ENCODE measurements at places on chromosomes 12 and 14.

GRCh38 chr12:130195776-130196175 is 33.5 kb downstream of the FZD10 start:
- no peak for DNase-seq

DNA sequence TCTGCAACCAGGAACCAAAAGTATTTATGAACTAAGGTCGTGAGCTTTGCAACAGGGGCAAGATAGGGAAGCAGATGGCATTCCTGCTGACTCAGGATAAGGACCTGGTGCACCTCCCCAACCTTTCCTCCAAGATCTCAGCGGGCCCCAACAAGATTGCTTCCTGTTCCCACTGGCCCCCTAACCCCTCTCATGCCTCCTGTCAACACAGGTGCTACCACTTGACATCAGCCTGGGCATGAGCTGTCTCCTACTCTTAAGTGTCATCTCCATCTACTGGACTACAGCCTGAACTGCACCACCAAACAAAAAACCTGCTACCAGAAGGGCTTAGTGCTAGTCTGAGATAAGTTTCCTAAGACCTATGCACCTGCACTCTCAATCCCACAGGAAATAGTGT is 32.7 kb downstream of the MED6 start:
- no peak for DNase-seq

GRCh38 chr12:129052373-129052772 is 199.1 kb downstream of the GLT1D1 start:
- no peak for DNase-seq

DNA sequence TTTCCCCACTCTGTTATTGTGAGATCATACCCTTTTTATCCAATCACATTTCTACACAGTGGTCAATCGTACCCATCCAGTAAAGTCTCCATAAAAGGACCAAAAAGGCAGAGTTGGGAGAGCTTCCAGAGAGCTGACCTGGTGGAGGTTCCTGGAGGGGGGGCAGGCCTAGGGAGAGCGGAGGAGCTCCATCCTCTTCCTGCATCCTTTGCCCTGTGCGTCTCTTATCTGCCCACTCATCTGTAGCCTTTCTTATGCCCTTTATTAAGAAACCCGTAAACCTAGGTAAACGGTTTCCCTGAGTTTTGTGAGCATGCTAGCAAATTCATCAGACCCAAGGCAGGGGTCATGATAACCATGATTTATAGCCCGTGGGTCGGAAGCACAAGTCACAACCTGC is 26.2 kb downstream of the EVL start:
- DNase-seq: no peak

GRCh38 chr14:72457641-72458040 is 436.3 kb downstream of the DPF3 start:
- DNase-seq: no peak

GRCh38 chr14:34721129-34721528 is 6.7 kb upstream of the CFL2 start:
- no peak for DNase-seq

DNA sequence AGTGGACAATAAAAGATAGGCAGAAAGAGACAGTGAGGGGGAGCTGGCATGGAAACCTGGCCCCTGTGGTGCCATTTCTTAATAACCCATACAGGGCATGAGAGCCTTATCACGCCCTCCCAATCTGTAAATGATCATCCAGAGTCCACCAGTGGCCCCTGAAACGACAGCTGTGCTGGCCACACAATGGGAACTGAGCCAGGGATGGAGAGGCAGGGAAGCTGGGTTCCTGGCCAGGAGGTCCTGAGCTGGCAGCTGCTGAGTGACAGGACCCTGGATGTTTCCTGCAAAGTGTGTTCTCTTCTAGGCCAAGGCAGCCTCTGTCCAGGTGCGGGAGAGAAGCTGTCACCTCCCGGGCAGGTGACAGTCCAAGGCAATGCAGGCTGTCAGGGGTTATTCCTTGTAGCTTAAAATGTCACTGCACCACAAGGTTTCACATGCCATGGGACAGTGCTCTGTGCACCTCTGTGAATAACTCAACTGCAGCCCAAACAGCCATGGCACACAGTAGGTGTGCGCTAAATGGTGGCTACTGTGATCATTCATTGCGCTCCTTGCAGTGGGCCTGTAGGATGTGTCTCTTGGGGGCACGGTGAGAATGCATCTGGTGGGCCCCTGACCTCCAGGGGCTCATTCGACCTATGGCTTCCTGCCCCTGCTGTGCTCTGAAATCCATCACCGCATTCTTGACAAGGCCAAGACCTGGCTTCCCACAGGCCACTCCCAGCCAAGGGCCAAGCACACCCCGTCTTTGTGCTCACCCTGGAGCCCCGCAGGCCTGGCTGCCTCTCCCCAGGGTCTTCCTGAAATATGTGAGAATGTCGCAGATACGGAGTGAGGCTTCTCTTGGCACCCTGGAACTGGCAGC is 46.3 kb upstream of the BCL11B start:
- DNase-seq: no peak

- no peak for DNase-seq
These were observed 343.2 kb upstream of the TMTC1 start for GRCh38 chr12:30126944-30127343.

GRCh38 chr12:132524405-132524804 is 34.5 kb downstream of the FBRSL1 start:
- DNase-seq: no peak

DNA sequence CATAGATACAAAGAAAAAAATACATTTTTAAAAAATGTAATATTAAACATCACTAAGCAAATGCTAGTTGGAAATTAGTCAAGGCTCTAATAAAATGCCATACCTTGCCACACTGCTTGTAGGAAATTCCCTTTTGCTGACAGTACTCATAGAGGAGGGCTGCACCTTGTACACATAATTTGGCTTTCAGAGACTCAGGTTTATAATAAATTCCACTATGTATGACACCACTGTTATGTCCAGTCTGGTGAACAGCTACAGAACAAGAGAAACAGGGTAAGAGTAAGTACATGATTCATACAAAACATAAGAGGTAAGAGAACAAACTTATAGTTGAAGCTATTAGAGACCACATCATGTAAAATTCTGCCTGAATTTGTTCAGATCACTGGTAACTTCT is 10.1 kb downstream of the L2HGDH start:
- no peak for DNase-seq

DNA sequence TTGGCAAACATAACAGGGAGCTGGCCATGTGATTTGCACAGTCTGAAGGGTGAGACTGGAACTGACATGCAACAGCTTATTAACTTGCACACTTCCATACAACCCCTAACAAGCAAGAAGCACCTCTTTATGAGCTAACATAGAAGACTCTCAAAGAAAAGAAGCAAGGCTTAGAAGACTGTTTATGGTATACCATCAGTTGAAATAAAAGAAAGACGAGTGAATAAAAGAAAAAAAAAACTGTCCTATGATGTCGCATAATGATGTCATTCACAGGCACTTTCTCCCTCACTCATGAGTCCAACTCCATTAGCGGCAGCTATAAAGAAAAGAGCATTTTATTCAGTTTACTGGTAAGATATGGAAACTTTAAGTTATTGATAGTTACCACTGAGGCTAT is 3.3 kb upstream of the MDM1 start:
- DNase-seq: no peak

GRCh38 chr12:67671419-67671818 is 22.9 kb downstream of the DYRK2 start:
- DNase-seq: no peak

DNA sequence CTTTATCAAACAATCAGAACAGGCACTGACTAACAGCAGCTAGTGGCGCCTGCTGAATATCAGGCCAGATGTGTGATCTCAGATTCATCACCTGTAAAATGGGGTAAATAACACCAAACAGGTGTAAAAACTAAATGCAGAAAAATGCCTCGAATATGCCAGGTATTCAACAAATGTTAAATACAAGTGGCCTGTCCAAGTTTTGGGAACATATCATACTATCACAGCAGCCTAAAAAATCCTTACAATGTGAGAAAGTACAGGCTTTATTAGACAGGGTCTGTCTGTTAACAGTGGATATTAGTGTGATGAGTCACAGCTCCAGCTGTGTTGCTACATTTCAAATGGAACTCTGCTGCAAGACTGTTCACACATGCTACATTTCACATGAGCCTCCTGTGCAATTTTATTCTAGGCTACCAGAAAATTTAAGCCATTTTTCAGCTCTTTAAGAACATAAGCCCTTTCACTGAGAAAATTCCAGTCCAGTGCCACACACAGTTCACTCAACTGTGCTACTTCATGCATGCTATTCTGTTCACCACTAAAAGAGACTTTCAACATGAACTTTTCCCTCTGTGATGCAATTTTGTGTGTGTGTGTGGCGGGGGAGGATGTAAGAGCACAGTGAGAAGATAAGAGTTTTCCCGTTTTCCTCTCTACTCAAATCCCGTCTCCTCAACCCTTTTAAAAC is 56.7 kb downstream of the MSRB3 start:
- DNase-seq: no peak

- DNase-seq: no peak
These were observed 167.8 kb downstream of the SLC5A8 start for GRCh38 chr12:101042211-101042610.

GRCh38 chr12:113369391-113369985 is 11.1 kb downstream of the PLBD2 start:
- DNase-seq: no peak

GRCh38 chr12:68403711-68404110 is 71.5 kb upstream of the MDM1 start:
- no peak for DNase-seq

- peak; percentile 53 for DNase-seq
These were observed 2.2 kb upstream of the NFKBIA start for GRCh38 chr14:35406506-35407305.

DNA sequence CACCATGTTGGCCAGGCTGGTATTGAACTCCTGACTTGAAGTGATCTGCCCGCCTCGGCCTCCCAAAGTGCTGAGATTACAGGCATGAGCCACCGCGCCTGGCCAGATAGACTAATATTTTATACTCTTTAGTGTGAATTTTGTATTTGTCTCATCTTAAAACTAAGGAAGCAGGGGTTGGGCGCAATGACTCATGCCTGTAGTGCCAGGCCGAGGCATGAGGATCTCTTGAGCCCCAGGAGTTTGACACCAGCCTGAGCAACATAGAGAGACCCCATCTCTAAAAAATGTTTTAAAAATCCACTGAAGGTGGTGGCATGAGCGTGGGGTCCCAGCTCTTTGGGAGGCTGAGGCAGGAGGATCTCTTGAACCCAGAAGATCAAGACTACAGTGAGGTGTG is 9.0 kb downstream of the DYNC1H1 start:
- no peak for DNase-seq

DNA sequence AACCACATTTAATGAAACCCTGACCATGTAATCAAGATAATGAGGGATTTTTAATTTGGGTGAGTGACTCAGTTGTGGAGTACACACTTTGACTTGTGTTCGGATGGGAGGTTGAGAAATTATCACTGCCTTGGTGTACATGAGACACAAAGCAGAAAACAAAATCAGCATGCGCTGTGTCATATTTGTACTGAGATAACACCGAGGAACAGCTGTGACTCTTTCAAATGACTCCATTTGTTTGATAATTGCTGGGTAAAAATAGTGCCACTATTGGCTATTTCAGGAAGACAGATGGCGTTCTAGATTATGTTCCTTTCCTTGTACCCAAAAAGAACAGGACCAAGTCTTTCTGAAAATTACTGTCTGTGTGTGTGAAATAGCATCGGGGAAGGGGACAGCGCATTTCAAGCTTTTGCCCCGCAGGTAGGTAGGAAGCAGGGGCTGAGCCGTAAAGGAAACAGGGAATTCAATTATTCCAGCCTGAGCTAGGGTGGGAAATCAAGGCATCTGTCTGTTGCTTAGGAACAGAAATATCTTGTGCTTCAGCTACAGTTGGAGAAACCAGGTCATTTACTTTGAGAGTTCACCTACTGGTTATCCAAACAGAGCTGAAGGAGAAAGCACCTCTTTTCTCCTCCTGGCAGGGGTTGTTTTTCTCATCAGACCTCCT is 114.3 kb downstream of the SNAPC1 start:
- no peak for DNase-seq

DNA sequence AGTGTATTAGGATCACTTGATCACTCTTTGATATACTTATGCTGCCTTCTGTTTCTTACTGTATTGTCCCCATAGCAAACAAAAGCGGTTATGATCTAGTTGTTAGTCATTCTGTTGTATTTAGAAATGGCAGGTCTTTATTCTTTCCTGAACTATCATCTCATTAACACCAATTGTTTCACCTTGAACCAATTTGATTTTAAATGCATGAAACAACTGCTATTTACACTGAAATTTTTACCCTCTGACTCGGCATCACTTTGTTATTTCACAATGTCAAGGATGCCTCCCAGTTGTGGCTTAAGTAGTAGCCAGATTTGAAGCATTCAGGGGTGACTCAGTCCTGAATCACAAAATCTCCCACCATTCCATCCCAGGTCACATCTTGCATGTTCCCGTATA is 303.5 kb downstream of the EGLN3 start:
- no peak for DNase-seq

DNA sequence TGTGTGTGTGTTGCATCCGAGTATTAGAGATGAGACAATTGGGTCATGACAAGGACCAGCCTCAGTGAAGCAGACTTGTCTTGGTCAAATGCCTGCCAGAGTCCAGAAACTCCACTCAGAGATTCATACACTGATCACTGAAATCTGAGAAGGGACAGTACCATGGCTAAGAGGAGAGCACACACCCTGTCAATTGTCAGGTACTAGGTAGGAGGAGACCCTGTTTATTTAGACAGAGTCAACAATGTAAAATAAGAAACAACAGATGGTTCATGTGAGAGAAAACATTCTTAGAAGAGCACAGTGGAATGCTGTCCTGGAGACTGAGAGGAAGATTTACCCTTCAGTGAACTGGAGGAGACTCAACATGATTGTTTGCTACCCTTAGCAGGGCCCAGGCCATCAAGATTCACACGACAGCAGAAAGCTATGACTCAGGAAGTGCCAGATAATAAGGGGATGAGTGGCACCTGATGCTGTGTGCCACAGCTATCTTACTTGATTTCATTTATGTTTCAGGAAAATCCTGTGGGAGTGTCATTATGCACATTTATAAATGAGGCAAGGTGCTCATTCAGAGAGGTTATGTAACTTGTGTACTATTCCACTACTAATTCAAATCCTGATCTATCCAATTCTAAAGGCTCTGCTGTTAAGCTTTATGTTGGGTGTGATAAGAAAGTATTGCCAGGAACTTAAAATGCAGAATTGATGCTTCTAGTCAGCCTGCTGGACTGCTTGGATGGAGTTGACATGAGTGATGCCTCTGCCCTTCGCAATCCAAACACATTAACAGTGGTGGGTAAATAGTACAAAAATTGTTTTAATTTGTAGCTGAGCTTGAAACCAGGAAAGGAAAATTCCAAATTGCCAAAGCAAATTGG is 136.6 kb upstream of the NEDD1 start:
- DNase-seq: no peak

- no peak for DNase-seq
These were observed 5.1 kb downstream of the DPPA3 start for GRCh38 chr12:7716381-7716780.

- no peak for DNase-seq
These were observed 12.6 kb upstream of the PRPH start for GRCh38 chr12:49282302-49282701.

DNA sequence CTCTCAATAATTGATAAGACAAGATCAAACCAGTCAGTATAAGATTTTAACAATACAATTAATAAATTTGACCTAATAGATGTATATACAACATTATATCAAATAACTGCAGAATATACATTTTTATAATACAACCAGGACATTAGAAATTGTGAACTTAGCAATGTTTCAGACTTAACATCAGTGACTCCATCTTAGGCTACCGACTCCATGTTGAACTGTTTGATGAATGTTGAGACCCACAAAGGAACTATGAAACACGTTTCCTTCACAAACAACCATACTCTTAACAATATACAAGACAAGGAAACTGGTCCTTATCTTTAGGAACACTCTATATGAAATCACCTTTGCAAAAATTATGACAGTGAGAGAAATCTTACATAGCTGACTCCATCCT is 13.9 kb upstream of the LALBA start:
- DNase-seq: no peak

GRCh38 chr14:104650057-104650980 is 39.1 kb upstream of the INF2 start:
- DNase-seq: peak; percentile 49

Data from T-helper 1 cell (primary cell).